ENCODE measurements at places on chromosomes 6 and 20. TPM values are rescaled to one million over a fixed set of nuclear protein-coding genes. Genes with fewer than 3 reads are reported as not detected.

DNA sequence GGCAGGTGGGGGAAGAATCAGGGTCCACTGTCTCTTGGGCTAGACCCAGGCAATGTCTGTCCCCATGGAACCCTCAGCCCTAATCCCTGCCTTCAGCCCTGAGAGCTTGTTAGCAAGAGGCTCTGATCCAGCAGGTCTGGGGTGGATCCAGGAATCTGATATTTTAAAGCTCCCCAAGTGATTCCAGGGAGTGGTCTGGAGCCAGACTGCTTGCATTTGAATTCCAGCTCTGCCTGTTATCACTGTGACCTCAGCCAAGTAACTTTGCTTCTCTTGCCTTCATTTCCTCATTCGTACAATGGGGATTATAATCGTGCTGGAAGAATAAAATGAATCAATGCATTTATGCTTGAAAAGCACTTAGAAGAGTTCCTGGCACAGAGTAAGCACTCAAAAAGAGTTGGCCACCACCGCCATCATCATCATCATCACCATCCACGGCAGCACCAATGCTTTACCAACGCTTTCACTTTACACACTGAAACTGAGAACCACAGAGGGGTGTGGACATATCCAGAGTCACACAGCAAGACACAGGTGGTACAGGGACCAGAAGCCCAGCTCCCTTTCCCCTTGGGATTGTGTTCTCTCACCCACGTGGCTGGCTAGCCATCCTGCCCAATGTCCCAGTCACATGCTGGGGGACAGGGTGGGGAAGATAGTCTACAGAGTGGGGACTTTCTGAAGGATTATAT is 75.7 kb upstream of the RALY start:
- no peak for DNase-seq

SLA2 gene
- 0.47 TPM for total RNA-seq

CRIP3 gene
- total RNA-seq, result 6.6 TPM

DNA sequence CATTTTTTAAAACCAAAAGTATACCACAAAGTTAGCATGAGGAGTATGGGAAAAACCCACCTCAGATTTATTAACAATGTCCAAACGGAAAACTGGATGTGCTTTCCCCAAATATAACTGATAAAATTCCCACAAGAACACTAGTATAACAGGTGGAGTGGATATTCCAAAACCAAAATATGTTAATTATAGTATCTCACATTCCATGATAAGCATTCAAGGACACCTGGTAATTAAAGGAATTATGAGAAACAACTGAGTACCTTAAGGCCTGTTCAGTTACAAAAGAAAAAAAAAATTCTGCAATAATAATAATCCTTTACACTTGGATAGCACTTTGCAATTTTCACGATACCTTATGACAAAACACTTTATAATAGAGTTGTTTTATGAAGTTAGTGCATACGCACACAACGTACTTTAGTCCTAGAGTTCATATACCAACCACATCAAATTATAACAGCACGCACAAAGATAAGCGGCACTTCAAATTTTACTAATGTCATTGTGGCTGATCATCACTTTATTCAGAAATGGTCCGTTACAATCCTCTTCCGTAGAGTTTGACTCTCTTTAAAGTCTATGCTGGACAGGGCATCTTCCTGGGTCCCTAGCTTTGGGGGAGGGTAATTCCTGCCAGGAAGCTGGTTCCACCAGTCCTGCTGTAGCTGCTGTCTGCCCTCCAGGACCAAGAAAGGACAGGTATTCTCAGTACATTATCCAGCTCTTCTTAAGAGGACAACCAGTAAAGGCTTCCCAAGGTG is 1.7 kb downstream of the CDK19 start:
- no peak for DNase-seq

GRCh38 chr6:97732045-97732444 is 449.0 kb upstream of the MMS22L start:
- no peak for DNase-seq

DNA sequence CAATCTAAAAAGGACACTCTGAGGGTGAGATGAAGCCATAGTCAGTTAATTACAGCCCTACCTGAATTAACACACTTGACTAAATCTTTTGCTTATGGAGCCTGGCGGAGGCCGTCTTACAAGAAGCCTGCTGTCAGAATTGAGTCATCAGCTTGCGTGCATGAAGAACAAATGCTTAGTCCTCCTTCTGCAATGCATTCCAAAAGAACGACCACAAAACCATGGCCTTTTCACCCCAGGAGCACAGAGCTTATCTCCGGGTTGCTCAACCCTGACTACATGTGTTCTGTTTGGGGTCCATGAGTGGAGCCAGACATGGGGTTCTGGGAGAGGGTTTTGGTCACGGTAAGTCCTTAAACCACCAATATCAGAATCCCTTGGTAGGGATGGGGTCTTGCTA is 318.1 kb downstream of the CLIC5 start:
- no peak for DNase-seq

DZANK1 gene
- total RNA-seq, result 0.50 TPM

NFKBIE gene
- total RNA-seq, result 3.1 TPM

DNA sequence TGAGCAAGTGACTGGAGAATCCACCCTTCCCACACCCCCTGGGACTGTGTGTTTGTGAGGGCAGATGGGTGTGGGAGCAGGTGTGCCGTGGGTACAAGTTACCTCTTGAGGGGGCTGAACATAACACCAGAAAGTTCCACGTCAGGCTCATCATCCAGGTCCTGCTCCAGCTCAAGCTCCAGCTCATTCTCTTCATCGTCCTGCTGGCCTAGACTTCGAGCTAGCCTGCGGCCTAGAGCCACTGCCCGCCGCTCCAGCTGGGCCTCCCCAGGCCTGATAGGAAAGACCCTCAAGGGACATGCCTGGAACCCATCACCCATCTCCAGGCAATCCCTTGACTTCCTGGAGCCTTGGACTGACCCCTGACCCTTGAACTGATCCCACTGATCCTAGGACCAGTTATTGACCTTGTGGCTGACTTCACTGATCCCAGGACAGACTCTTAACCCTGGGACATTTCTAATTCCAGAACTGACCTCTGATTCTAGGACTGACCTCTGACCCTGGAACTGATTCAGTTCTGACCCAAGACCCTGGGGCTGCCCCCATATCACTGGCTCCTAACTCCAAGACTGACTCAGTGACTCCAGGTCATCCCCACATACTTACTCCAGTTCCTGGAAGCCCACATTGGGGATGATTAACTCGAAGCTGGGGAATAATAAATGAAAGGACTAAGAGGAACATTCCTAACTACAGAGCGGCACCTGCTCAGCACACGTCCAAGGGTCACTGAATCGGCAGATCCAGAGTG is 11.8 kb upstream of the SPAG4 start:
- DNase-seq, result no peak

- peak; percentile 28 for DNase-seq
Observed at GRCh38 chr6:170225852-170226417, 64.9 kb downstream of the DLL1 start.

SNAP91 gene
- total RNA-seq, result 1.3 TPM

HACE1 gene
- total RNA-seq, result 6.7 TPM

TBXT gene
- not detected for total RNA-seq

- DNase-seq, result peak; percentile 86
Observed at GRCh38 chr6:150418827-150419594, 50.2 kb downstream of the IYD start.

DNA sequence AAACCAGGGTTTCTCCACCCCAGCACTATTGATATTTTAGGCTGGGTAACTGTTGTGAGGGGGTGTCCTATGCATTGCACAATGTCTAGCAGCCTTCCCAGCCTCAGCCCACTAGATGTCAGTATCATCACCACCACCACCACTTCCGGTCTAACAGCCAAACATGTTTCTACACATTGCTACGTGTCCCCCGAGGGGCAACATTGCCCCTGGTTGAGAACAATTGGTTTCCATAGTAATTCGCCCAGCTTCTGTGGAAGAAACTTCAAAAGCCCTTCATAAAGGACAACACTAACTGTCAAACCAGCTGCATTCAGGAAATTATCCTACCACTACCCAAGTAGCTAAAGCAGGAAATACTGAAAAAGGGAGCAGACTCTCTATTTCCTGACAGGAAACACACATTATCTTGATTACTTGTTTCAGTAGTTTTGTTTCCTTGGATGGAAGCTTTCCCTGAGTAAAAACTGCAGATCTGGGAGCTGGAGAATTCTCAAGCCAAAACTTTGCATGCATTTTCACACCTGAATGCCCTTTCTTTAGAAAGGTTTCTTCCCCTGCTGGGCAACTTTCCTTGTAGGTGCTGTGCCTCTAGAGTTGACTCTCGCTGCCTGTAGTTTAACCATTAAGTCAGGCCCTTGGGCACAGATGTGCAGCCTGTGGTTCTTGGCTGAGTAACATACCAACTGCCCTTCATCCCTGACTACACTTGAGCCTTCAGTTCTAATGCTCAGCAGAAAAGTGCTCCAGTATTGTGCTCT is 23.6 kb downstream of the PKHD1 start:
- no peak for DNase-seq

GRCh38 chr20:52137850-52138249 is 53.7 kb downstream of the ZFP64 start:
- DNase-seq, result no peak

DNA sequence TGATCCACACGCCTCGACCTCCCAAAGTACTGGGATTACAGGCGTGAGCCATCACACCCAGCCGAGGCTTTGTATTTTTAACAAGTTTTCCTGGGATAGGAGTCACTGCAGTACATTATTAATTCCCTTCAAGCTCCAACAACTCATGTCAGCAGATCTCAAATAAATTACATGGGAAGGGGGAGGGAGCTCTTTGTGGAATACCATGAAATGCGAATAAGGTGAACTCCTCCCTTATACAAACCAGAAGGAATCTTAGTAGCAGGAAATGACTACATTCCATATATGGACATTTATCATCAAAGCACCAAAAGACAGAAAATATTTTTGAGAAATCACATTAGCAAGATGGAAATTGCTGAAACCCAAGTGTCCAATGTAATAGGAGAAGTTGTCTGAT is 2.9 kb downstream of the GSS start:
- no peak for DNase-seq

DNA sequence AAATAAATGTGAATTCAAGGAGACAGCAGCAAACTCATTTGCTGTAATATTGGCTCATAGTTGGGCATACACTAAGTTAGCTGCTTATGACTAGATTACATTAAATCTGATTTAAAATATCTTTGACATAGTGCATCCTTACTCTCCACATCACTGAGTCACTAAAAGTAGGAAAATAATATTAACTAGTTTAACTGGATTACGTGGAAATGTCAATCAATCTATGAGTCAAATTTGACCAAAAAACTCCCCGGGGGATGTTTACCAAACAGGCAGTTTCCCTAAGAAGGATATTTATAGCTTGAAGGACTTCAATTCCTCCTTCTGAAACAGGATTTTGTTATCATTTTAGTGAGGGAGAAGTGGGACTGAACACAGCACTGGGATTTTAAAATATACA is 366.5 kb downstream of the ESR1 start:
- DNase-seq, result no peak

DNA sequence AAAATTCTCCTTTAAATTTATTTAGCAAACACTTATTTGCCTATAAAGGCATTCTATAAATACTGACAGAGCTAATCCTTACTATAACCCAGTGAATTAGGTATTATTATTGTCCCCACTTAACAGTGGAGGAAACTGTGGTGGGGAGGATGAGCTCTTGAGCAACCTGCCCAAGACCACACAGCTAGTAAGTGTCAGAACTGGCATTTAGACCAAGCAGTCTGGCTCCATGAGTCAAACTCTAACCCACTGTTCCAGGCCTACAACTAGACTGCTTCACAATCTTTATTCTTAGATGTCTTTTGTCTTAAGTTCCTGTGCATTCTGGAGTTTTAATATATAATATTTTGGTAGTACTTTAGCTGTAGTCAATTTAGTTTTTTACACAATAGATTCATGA is 530.8 kb downstream of the BCKDHB start:
- no peak for DNase-seq

MACROD2 gene
- 3.5 TPM for total RNA-seq

GRCh38 chr6:132741281-132741680 is 16.4 kb downstream of the VNN2 start:
- DNase-seq, result no peak

GRCh38 chr6:114346451-114346850 is 3.6 kb upstream of the HS3ST5 start:
- DNase-seq, result no peak

DNA sequence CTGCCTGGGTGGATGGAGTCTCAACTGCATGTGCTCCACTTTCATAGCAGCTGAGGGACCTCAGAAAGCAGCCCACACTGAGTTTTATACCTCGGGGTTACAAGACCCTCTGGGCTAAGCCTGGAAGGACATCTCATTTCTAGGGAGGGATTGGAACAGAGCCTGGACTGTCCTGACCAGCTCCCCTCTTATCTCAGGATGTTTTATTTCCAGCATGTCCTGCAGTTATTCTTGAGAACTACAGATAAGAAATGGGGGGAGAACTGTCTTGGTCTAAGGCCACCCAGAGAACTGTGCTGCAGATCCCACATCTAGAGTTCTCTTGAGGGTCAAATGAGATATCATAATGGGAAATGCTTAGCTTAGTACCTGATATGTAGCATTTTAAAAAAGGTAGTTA is 97.3 kb upstream of the CHD6 start:
- DNase-seq, result no peak

DNA sequence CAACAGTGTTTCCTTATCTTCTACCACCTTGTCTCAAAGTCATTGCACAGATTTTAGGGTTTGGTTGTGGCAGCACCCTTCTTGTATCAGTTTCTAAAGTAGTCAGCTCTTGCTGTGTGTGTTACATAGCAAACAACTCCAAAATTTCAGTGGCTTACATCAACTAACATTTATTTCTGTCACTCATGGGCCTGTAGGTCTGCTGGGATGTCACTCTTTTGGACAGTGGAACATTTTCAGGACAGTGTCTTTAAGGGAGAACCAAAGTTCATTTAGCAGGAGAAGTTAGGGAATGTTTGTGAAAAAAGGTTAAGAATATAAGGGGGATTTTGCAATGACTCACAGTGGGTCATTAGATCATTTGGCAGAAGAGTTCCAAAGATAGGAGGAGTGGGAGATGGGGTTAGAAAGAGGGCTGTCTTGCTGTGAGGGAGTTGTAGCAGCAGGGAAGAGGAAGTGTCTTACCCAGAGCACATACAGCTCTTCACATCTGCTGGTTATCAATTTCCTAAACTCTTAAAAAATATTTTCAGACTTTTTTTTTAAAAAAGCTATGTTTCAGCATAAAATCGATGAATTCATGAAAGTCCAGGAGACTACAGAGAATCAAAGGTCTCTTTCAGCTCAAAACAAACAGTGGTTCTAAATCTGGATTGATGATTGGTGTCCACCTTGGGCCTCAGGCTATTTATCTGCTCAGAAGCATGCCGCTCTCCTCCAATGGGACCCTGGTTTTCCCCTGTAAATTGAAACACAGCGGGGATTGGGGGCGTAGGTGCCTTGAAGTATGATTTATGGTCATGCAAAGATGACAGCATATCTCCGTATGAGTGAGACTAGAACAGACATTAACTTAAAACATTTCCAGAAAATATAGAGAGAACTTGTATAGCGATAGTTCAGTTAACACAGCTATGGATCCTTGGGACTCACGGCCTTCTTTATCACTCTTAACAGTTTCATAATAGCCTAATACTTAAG is 117.3 kb downstream of the B3GAT2 start:
- DNase-seq, result no peak
